ENCODE measurements at places on chromosomes 12 and 14.

GRCh38 chr12:55906056-55906455, 21.6 kb downstream of the PYM1 start:
- DNase-seq = no peak

DNA sequence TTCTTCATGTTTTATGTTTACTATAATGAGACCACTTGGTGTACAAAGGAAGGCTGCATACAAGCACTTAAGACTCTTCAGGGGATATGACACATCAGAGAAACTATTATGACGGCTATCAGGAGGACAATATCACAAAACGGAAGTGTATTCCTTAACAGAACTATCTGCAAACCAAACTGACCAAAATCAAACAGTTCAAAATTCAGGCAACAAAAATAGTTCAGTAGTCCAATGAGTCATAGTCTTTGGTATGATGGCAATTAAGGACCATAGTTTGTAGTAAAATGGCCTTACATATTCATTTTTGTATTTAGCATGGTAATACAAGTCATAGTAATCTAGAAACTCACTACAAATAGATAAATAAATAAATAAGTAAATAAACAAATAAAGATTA, 1638.7 kb upstream of the SEL1L start:
- no peak for DNase-seq

DNA sequence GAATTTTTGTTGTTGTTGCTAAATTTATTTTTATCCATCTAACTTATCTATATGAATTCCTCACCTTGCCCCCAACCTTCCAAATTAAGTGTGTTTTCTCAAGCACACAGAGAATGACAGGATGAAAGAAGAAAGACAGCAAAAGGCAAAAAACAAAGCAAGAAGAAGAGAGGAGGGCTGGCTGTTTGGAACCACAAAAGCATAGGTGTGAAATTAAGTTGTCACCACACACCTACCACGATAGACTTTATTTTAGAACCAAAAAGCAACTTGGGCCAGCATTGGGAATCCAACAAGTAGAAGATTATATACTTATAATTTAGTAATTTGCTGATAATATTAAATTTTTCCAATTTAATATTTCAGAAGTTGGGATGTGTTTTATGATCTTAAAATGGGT, 58.7 kb upstream of the REP15 start:
- DNase-seq = no peak

- peak; percentile 19 for DNase-seq
These were observed 53.3 kb downstream of the TMX1 start for GRCh38 chr14:51293149-51293911.

DNA sequence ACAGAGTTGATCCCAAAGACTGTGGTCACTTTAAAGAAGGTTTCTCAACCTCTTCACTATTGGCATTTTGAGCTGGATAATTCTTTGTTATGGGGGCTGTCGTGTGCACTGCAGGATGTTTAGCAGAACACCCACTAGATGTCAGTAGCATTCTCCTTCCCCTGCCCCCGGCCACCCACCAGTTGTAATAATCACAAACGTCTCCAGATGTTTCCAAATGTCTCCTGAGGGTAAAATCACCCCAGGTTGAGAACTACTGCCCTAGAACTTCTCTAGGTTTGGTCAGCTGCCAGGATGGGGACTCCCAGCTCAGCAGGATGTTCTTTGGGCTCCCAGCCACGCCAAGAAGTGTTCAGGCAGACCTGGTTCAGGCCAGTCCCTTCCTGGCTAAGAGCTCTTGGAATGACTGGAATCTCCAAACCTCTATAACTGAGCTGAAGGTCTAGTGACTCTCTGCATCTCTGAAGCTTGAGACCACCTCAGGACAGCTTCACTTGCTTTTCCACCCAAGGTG, 12.5 kb upstream of the AJUBA start:
- no peak for DNase-seq

- no peak for DNase-seq
These were observed 73.2 kb downstream of the SETD3 start for GRCh38 chr14:99407416-99407815.

GRCh38 chr14:22505309-22505696, 83.7 kb downstream of the DAD1 start:
- DNase-seq = no peak

DNA sequence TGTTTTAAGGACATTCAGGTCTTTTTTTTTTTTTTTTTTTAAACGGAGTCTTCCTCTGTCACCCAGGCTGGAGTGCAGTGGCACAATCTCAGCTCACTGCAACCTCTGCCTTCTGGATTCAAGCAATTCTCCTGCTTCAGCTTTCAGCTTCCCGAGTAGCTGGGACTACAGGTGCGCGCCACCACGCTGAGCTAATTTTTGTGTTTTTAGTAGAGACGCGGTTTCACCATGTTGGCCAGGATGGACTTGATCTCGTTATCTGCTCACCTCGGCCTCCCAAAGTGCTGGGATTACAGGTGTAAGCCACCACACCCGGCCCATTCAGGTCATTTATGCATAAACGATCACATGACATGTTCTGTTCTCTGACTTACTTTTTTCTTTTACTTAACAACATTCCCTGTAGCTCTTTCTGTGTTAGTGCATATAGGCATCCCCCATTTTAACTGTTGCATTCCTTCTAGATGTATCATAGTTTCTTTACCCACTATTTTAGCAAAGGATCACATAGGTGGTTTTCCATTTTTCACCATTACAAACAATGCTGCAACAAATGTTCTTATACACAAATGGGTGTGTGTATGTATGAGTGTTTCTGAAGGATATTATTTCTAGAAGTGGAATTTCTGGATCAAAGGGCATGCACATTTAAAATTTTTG, 74.2 kb downstream of the ARF6 start:
- no peak for DNase-seq

DNA sequence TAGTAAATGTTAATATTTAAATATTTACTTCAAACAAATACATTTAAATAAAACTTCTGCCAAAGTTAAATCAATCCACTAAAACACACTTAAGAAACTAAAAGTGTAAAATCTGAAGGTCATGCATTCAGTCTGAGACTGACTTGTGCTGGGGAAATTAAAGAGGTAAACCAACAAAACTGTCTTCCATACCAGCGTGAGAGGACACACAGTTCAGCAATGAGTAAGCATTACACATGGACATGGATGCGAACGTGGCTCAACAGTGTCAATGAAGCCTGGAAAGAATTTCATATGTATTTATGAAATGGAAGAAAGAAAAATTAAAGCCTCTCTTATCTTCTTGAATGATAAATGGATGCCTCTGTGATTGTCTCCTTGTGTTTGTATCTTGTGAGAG, 1052.3 kb downstream of the AACS start:
- DNase-seq = no peak

DNA sequence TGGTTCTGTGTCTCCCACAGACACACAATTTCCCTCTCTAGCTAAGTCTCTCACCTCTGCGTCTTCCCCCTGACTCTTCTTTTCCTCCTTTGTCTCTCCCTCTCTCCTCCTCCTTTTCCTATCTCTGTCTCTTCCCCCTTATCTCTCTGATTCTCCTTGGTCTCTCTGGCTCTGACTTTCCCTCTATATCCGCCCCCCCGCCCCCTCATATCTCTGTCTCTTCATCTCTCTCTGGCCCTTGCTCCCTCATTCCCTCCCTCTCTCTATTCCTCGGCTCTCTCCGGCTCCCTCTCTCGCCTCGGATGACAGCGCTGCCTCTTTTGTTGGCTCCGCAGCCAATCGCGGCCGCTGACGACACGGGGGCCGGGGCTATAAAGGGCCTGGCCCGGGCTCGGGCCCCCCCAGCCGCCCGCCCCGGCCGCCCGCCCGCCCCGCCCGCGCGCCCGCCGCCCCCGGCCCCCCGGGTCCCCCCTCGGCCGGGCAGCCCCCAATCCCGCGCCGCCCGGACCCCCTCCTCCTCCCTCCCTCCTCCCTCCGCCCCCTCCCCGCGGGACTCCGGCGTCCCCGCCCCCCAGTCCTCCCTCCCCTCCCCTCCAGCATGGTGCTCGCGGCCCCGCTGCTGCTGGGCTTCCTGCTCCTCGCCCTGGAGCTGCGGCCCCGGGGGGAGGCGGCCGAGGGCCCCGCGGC, at the start of gene GDF11:
TSS of gene GDF11 (plus strand) at position 404 of the 687 bp plus-strand sequence. CDS start at position 599, 195 bp downstream.
- DNase-seq = peak; percentile 74

GRCh38 chr14:72444701-72445100, 449.2 kb downstream of the DPF3 start:
- DNase-seq = no peak

GRCh38 chr12:67068761-67069450, 200.3 kb upstream of the CAND1 start:
- peak; percentile 70 for DNase-seq

DNA sequence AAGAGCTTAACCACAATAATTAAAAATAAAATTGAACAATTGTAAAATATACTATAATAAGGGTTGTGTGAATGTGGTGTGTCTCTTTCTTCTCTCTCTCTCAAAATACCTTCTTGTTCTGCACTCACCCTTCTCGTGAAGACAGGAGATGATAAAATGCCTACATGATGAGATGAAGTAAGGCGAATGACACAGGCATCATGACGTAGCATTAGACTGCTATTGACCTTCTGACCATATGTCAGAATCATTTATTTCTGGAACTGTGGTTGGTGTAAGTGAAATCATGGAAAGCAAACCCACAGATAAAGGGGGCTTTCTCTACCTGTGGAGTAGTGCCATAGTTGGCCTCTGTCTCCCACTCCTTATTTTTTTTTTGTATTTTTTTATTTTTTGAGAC, 37.8 kb upstream of the NUAK1 start:
- no peak for DNase-seq

DNA sequence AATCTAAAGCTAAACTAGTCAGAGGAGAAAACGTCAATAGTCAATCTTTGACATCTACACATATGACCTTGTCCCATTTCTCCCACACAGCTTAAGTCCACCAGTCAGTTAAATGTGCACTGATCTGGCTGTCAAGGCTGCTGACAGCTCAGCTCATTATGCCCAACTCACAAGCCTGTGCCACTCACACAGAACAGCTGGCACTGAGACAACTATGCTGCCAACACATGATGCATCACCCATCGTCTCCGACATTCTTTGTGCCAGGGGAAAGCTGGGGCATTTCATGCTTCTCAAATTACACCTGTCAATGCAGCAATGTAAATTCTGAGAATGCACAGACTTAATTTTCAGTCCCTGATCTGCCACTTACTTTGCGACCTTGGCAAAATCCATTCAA, 25.3 kb downstream of the GNS start:
- DNase-seq = no peak

- no peak for DNase-seq
These were observed 36.6 kb downstream of the KRT76 start for GRCh38 chr12:52740584-52740983.

DNA sequence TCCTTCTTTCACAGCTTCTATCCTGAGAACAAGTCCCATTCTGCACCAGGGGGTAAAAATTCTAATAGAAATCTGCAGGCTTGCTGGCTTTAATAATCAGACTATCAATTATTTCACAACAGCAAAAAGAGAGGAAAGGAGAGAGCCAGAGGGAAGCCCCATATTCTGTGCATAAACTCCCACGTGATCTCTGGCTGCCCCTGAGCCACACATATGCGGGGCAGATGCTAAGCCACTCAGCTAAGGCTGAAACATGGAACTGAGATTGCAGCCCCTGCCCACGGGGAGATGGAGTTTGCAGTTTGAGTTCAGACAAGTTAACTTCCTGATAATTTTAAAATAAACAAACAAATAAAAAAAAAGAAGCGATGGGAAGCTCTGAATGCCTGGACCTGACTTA, 254.4 kb upstream of the CCDC196 start:
- no peak for DNase-seq

DNA sequence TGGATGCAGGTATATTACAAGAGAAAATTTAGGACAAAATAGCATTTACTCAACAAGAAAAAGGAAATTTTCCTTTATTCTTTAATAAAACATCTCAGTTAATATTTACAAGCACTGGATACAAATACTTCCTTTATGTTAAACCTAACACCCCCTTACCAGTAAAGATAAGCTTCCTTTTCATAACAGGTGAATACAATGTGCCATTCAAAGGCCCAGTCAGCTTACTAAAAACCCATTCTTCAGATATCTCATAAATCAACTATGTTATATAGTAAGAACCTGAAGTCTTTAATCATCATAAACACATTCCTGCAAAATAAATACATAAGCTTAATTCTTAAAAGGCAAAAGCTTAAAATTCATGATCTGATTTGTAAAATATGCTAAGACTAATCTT, 52.6 kb downstream of the LRP6 start:
- no peak for DNase-seq

- DNase-seq = no peak
These were observed 82.6 kb downstream of the BBS10 start for GRCh38 chr12:76265424-76266180.

DNA sequence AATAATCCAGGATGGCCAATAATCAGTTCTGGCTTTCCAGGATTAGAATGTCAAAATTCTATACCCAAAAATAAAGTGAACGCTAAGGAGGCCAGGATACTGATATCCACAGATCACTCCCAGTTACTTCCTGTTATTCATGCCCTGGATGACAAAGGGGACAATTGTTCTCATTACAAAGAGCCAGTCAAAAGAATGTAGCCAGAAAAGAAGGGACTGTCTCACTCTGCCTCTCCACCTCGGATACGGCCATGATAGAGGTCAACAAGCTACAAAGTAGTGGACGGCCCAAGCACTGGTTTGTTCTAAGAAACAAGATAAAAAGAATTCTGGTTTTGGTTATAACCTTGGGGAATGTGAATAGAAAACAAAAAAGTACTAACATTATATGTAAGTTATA, 116.1 kb upstream of the ATF7IP start:
- DNase-seq = no peak

- DNase-seq = no peak
These were observed 16.1 kb upstream of the MFAP5 start for GRCh38 chr12:8678661-8679111.

DNA sequence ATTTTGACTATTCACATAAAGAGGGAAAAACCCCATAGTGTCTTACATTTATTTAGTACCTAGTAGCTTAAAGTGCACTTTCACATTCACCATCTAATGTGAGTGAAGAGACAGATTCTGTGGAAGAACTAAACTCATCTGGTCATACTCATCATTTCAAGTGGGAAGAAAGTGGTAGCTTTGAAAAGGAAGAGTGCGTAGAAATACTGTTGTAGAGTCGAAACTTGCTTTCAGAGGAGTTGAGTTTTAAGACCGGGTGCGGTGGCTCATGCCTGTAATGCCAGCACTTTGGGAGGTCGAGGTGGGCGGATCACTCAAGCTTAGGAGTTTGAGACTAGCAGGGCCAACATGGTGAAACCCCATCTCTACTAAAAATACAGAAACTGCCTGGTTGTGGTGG, 222.2 kb downstream of the ERC1 start:
- DNase-seq = no peak

DNA sequence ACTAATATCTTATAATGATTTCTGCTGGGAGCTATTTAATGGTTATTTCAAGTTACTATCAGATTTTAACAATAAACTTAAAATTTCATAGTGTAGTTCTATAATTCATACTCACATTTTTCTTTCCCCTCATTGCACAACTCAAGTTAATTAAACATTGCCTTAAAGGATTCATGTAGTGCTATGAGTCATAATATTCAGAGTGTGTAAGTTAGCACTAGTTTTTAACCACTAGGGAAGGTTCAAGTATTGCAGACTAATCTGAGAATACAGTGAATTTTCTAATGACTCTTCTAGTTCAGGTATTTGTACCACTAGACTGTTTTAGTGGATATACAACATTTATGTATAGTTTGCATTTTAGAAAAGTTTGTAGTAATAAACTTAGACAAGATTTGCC, 49.9 kb downstream of the FOXA1 start:
- no peak for DNase-seq

- no peak for DNase-seq
These were observed 135.9 kb downstream of the TMEM30B start for GRCh38 chr14:61145034-61145902.

- no peak for DNase-seq
These were observed 102.1 kb downstream of the BCL11B start for GRCh38 chr14:99169776-99170356.

- DNase-seq = peak; percentile 83
These were observed 1.4 kb downstream of the SLC25A29 start for GRCh38 chr14:100304825-100305323.

- no peak for DNase-seq
These were observed 215.0 kb upstream of the EEA1 start for GRCh38 chr12:93144109-93144508.

Data from colonic mucosa (tissue), 4 donors.